Prostate gland (tissue), 2 donors: ENCODE measurements at places on chromosomes 4 and X. TPM values are rescaled to one million over a fixed set of nuclear protein-coding genes. Genes with fewer than 3 reads are reported as not detected.

GRCh38 chr4:1721666-1722550 is 587 bp downstream of the TACC3 start:
- H3K4me1 ChIP-seq = peaks cover 23% of the 10 kb centered on the region
- no peak overlapping the region for H3K27ac ChIP-seq
- H3K27me3 ChIP-seq = no peaks in the 10 kb centered on the region
- H3K4me3 ChIP-seq = peak overlapping the region; percentile 63
- H3K36me3 ChIP-seq = peaks cover 3% of the 10 kb centered on the region
- DNase-seq = no peak

GRCh38 chr4:73597594-73597993 is 22.6 kb downstream of the RASSF6 start:
- no peaks in the 10 kb centered on the region for H3K27me3 ChIP-seq
- no peaks in the 10 kb centered on the region for H3K4me1 ChIP-seq
- H3K4me3 ChIP-seq = no peak overlapping the region
- no peak overlapping the region for H3K27ac ChIP-seq

GRCh38 chr4:115110191-115111181 is 2.9 kb downstream of the NDST4 start:
- no peaks in the 10 kb centered on the region for H3K36me3 ChIP-seq
- H3K4me3 ChIP-seq = no peak overlapping the region
- no peak for DNase-seq
- no peaks in the 10 kb centered on the region for H3K27me3 ChIP-seq

CA5B gene
- total RNA-seq = 4.6 TPM

- H3K4me3 ChIP-seq = no peak overlapping the region
- no peak for DNase-seq
- H3K27me3 ChIP-seq = no peaks in the 10 kb centered on the region
- H3K4me1 ChIP-seq = no peaks in the 10 kb centered on the region
- H3K36me3 ChIP-seq = no peaks in the 10 kb centered on the region
Observed at GRCh38 chr4:1967512-1968149, 41.1 kb downstream of the NELFA start.

DNA sequence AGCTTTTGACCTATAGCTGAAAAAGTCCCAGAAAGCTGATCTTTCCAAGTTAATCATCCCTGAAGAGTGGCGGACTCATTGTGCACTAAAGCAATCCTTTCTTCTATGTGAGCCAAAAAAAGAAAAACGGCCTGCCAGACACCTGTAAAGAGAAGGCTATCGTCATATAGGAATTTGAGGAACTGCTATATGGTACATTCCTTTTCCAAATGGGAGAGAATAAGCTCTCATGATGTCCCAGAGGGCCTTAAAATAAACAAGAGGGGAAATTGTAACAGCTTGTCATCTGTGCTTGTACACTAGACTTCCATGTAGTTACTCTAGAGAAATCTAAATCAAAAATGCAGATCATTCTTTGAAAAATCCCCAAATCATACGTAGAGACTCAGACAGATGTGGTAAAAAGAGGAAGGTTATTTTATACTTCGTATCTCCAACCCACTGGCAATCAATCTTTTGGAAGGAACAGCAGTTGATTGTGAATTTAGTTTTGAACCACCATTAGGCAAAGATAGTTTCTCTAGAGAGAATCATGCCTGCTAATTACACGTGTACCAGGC is 26.1 kb downstream of the GPR174 start:
- H3K4me3 ChIP-seq = no peak overlapping the region
- DNase-seq = no peak
- H3K27ac ChIP-seq = no peak overlapping the region
- H3K4me1 ChIP-seq = no peaks in the 10 kb centered on the region
- no peaks in the 10 kb centered on the region for H3K27me3 ChIP-seq

PPARGC1A gene
- 14.7 TPM for total RNA-seq

GRCh38 chr4:139857021-139857420 is 191.4 kb downstream of the MGST2 start:
- no peaks in the 10 kb centered on the region for H3K27me3 ChIP-seq
- peak; percentile 41 for DNase-seq
- H3K4me1 ChIP-seq = peaks cover 4% of the 10 kb centered on the region
- H3K36me3 ChIP-seq = no peaks in the 10 kb centered on the region
- no peak overlapping the region for H3K27ac ChIP-seq

GRCh38 chrX:7925867-7926472 is 1.2 kb downstream of the PNPLA4 start:
- H3K4me1 ChIP-seq = no peaks in the 10 kb centered on the region
- peak; percentile 12 for DNase-seq
- no peak overlapping the region for H3K27ac ChIP-seq
- H3K36me3 ChIP-seq = no peaks in the 10 kb centered on the region
- no peaks in the 10 kb centered on the region for H3K27me3 ChIP-seq

GRCh38 chr4:157459785-157460184 is 239.3 kb downstream of the GRIA2 start:
- H3K4me3 ChIP-seq = no peak overlapping the region
- H3K36me3 ChIP-seq = no peaks in the 10 kb centered on the region
- no peaks in the 10 kb centered on the region for H3K27me3 ChIP-seq
- DNase-seq = peak; percentile 33
- no peaks in the 10 kb centered on the region for H3K4me1 ChIP-seq

- no peaks in the 10 kb centered on the region for H3K36me3 ChIP-seq
- H3K27me3 ChIP-seq = no peaks in the 10 kb centered on the region
Observed at GRCh38 chrX:47200385-47201150, 6.9 kb downstream of the UBA1 start.

DNA sequence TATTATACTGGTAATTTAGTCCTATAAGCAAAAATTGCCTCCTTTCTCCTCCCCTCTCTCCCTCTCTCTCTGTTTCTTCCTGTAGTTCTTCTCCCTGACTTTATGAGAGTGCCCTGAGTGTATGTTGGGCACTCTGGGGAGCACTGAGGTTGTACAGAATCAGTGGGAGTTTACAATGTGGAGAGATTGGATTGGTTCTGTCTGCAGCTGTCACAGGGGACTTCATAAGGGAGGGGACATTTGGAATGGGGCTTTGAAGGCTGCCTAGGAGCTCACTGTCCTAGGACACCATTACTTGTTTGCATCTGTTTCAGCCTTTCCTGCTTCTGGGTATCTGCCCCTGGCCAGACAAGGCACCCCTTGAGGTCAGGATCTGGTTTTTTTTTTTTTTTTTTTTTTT is 22.9 kb downstream of the SH3TC1 start:
- peak overlapping the region; percentile 44 for H3K27ac ChIP-seq
- H3K36me3 ChIP-seq = no peaks in the 10 kb centered on the region
- H3K4me1 ChIP-seq = peaks cover 3% of the 10 kb centered on the region
- no peak for DNase-seq
- no peak overlapping the region for H3K4me3 ChIP-seq

- H3K4me3 ChIP-seq = no peak overlapping the region
- no peak overlapping the region for H3K27ac ChIP-seq
- no peaks in the 10 kb centered on the region for H3K27me3 ChIP-seq
- H3K4me1 ChIP-seq = no peaks in the 10 kb centered on the region
- DNase-seq = no peak
Observed at GRCh38 chr4:15673337-15673736, 8.3 kb upstream of the FAM200B start.

- H3K4me1 ChIP-seq = no peaks in the 10 kb centered on the region
- no peaks in the 10 kb centered on the region for H3K27me3 ChIP-seq
- H3K27ac ChIP-seq = no peak overlapping the region
- no peaks in the 10 kb centered on the region for H3K36me3 ChIP-seq
- H3K4me3 ChIP-seq = no peak overlapping the region
- no peak for DNase-seq
Observed at GRCh38 chrX:133652185-133652584, 236.9 kb upstream of the GPC4 start.

RIBC1 gene
- 3.0 TPM for total RNA-seq

GAGE1 gene
- not detected for total RNA-seq

GPR101 gene
- not detected for total RNA-seq

CYSLTR1 gene
- total RNA-seq = 1.5 TPM

DNA sequence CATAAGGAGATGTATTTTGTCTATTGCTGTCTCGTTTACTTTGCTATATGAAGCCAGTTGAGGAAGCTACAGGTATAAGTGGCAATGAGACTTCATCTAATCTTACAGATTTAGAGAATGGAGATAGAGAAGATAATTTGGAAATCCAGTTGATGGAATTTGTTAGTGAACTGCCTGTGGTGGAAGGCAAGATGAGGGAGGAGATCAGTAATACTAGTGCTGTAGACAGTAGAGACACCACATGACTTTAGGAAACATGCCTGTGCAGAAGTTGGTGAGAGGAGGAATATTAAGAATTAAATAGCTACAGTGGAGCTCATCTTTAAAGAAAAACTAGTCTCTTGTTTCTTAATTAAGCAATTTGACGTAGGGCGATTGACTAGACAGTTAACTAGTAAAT is 51.3 kb downstream of the RBPJ start:
- H3K4me1 ChIP-seq = peaks cover 4% of the 10 kb centered on the region
- H3K27ac ChIP-seq = no peak overlapping the region
- H3K4me3 ChIP-seq = no peak overlapping the region

- no peaks in the 10 kb centered on the region for H3K4me1 ChIP-seq
- H3K27me3 ChIP-seq = no peaks in the 10 kb centered on the region
- no peak overlapping the region for H3K27ac ChIP-seq
- no peak overlapping the region for H3K4me3 ChIP-seq
- no peak for DNase-seq
Observed at GRCh38 chr4:70623323-70623722, 5.2 kb upstream of the ENAM start.

GRCh38 chr4:53476232-53477037 is 99.0 kb downstream of the FIP1L1 start:
- DNase-seq = no peak
- H3K27ac ChIP-seq = no peak overlapping the region
- H3K36me3 ChIP-seq = no peaks in the 10 kb centered on the region
- no peak overlapping the region for H3K4me3 ChIP-seq
- no peaks in the 10 kb centered on the region for H3K4me1 ChIP-seq

DNA sequence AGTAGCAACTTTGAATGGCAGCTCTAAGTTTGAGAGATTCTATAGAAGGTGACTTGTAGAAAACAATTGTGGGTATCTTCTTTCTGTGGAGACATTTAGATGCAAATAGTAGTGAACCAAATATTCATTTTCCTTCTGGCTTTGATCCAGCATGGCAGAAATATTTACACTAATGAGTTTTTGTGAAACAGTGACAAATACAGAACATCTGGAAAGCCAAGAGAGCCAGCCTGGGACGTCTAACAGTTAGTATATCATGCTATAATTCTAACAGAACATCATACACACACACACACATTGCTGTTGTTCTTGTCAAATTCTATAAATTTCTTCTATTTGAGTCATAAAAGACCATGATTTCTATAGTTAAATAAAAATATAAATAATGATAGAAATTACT is 1777.9 kb downstream of the ARAP2 start:
- no peaks in the 10 kb centered on the region for H3K36me3 ChIP-seq
- no peak overlapping the region for H3K27ac ChIP-seq
- no peak overlapping the region for H3K4me3 ChIP-seq
- DNase-seq = no peak

DNA sequence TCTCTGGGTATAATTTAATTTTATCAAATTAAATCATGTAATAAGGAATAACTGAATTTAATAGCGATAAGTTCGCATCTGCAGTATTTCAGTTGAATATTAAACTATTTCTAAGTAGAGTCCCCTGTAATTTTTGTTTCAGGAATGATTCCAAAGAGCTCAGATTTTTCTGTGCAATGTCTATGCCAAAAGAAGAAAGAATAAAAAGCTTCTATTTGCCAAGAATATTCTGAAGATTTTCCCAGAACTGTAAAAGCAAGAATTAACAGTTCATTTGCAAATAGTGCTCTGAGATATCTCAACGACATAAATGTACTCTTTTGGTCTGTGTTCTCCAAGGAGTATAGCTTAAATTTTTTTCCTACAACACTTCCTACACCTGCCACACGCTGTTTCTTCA is 1242.8 kb upstream of the DIAPH2 start:
- no peaks in the 10 kb centered on the region for H3K27me3 ChIP-seq
- DNase-seq = no peak
- no peaks in the 10 kb centered on the region for H3K4me1 ChIP-seq
- no peak overlapping the region for H3K27ac ChIP-seq
- no peaks in the 10 kb centered on the region for H3K36me3 ChIP-seq
- H3K4me3 ChIP-seq = no peak overlapping the region

GRCh38 chr4:4437798-4438470 is 51.0 kb downstream of the NSG1 start:
- no peak overlapping the region for H3K4me3 ChIP-seq
- H3K4me1 ChIP-seq = no peaks in the 10 kb centered on the region
- DNase-seq = no peak
- no peak overlapping the region for H3K27ac ChIP-seq
- no peaks in the 10 kb centered on the region for H3K27me3 ChIP-seq

DNA sequence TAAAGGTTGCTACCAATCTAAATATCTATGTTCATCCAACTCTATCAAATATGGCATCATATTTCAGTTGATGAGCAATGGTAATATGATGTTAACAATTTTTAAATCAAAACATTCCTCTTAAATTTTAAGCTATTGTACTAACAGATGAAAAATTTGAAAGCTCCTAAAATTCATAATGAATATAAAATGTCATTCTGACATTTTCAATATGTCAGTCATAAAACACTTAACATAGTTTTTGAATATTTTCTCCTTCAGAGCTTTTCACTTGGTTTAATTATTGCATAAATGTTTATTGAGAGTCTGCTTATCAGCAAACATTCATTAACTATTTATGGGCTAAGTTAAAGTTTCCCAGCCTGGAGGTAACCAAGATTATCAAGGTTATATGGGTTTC is 11.8 kb downstream of the ARSJ start:
- H3K27me3 ChIP-seq = no peaks in the 10 kb centered on the region
- DNase-seq = no peak
- no peak overlapping the region for H3K4me3 ChIP-seq
- no peaks in the 10 kb centered on the region for H3K4me1 ChIP-seq
- H3K36me3 ChIP-seq = no peaks in the 10 kb centered on the region
- H3K27ac ChIP-seq = no peak overlapping the region

GRCh38 chr4:171397175-171397574 is 416.0 kb upstream of the GALNTL6 start:
- no peak overlapping the region for H3K4me3 ChIP-seq
- no peak for DNase-seq
- H3K27ac ChIP-seq = no peak overlapping the region
- H3K4me1 ChIP-seq = no peaks in the 10 kb centered on the region
- no peaks in the 10 kb centered on the region for H3K27me3 ChIP-seq

DNA sequence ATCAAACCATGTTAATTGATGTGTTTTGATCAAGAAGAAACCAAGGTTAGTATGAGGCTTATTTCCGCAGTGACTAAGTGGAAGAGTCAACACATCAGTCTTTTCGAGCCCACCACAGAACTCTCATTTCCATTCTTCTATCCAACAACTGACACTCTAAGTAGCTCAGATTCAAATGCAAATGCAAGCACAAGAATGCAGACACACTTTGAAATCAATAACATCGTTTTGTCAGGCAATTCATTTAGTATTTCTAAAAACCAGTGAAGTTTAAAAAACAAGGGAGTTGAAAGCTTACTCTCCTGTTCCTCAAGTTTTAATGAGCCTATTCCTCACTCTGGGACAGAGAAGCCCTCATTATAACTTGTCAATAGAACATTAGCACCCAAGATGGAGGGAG is 433.1 kb downstream of the ZIC3 start:
- no peak overlapping the region for H3K4me3 ChIP-seq
- no peak overlapping the region for H3K27ac ChIP-seq
- no peak for DNase-seq
- H3K36me3 ChIP-seq = no peaks in the 10 kb centered on the region
- H3K27me3 ChIP-seq = no peaks in the 10 kb centered on the region
